Esophagus muscularis mucosa (tissue), 4 donors: ENCODE measurements at places on chromosomes 11 and 22. TPM values are rescaled to one million over a fixed set of nuclear protein-coding genes. Genes with fewer than 3 reads are reported as not detected.
A peak's percentile ranks its signal among the peaks of the same experiment; 100 is the strongest.

GRCh38 chr22:29914165-29914564, 31.2 kb downstream of the MTMR3 start:
- DNase-seq = no peak

DNA sequence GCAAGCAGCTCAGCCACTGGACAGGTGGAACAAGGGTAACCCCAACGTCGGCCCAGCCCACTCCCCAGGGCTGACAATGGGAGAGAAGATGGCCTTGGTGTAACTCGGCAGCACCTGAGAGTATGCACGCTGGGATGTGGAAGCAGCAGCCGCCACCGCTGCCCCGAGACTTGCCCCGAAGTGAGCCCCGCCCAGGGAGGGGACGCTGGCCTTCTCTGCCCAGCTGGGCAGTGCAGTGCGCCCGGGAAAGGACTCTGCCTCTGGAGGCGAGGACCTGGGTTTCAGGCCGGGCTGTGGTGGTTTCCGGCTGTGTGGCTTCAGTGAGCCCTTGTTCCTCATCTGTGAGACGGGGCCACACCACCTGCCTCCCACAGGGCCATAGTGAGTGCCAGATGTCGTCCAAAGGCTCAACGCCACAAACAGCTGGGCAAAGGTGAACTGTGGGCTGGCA, 8.6 kb upstream of the POLDIP3 start:
- no peak for DNase-seq

The HEPN1 gene
- not detected for total RNA-seq

The LMNTD2 gene
- total RNA-seq = 3.1 TPM

DNA sequence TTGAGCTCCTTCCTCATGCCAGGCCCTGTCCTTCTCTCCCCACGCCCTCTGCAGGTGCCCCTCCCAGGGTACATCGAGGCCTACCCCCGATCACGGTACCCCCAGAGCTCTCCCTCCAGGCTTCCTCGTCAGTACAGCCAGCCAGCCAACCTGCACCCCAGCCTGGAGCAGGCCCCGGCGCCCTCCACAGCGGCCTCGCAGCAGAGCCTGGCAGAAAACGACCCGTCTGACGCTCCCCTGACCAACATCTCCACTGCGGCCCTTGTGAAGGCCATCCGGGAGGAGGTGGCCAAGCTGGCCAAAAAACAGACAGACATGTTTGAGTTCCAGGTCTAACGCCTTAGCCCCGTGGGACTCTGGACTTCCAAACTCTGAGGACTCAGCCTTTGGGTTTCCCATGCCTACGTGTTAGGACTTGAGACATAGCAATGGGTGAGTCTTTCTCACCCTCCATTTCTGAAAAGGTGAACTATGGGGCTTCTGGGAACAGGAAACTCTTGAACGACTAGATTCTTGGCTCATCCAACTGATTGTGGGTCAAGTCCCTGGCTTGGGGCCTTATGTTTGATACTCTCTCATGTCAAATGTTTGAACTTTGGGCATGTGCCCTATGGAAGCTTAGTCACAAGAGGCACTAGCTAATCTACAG, 32.7 kb downstream of the C11orf91 start:
- DNase-seq = no peak

GRCh38 chr11:67397986-67398660, 3.5 kb downstream of the PPP1CA start:
- no peak for DNase-seq

DNA sequence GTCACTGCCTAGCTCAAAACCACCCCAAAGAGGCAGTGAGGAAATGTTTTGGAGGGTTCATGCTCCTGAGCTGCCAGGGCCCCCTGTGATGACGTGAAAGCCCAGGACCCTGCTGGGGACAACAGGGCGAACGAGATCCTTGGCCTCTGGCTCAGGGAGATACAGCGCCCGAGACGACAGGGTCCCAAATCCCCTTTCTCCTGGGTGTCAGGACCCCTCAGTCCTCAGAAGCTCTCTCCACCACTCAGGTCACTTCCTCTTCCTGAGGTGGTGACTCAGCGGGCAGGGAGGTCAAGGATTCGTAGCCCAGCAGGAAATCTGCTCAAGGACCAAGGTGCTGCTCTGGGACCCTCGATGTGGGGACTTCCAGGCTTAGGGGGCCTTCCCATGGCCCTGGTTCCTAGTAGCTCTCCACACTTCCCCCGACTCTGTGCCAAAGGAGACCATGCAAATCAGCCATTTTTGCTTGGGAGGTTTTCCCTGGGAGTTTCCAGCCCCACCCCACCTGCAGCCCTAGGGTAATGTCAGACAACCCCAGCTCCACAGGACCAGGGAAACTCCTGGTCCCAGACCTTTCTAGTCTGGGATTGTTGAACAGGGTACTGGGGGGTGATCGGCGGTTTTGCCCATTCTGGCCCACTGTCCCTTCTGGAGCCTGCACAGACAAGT, 12.8 kb downstream of the BCL9L start:
- no peak for DNase-seq

- peak; percentile 90 for DNase-seq
Measured at GRCh38 chr22:23012081-23012622, 58.2 kb upstream of the GNAZ start.

- DNase-seq = no peak
Measured at GRCh38 chr11:34397120-34397519, 39.3 kb upstream of the ABTB2 start.

GRCh38 chr11:127451861-127452260, 451.3 kb upstream of the KIRREL3 start:
- no peak for DNase-seq

- DNase-seq = no peak
Measured at GRCh38 chr11:92227230-92227814, 2.7 kb downstream of the FAT3 start.

DNA sequence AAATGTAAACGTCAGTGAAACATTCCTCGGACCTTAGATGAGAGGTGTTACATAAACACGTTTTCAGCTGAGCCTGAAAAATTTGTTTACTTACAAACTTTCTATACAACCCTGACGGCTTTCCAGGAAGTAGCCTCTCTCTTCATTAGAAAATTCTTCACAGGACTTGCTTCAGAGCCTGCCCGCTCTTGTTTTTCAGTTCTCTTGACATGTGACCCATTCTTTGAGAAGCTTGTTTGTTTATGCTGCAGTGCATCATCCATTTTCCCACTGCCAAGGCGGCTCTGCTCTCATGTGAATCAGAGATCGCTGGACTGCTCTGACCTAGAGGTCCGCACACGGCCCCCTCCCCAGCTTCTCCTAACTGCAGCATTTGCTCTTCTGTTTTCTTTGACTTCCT, 47.9 kb upstream of the ARHGAP42 start:
- no peak for DNase-seq

DNA sequence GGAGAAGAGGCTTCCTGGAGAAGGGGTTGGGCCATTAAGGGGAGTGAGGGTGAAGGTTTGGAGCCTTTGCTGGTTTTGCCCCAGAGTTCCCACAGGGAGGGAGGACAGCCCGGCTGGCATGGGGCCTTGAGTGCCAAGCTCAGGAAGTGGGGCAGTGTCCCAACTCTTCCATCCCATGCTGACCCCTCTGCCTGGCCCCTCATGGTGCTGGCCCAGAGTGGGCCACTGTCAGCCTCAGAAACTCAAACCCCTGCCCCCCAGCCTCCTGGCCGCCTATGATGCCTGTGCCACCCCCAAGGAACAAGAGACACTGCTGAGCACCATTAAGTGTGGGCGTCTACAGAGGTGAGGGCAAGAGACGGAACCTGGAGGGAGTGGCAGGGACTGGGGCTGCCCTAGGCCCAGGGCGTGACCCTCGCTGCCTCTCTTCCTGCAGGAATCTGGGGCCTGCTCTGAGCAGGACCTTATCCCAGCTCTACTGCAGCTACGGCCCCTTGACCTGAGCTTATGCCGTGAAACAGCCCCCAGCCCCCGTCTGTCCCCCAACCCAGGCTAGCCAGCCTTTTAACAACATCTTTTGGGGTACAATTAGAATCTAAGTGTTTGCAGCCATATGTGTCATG, 5.4 kb downstream of the MUS81 start:
- no peak for DNase-seq

GRCh38 chr22:35837101-35837727, 119.5 kb downstream of the APOL5 start:
- no peak for DNase-seq

GRCh38 chr22:45208696-45208992, 32.0 kb downstream of the KIAA0930 start:
- no peak for DNase-seq

DNA sequence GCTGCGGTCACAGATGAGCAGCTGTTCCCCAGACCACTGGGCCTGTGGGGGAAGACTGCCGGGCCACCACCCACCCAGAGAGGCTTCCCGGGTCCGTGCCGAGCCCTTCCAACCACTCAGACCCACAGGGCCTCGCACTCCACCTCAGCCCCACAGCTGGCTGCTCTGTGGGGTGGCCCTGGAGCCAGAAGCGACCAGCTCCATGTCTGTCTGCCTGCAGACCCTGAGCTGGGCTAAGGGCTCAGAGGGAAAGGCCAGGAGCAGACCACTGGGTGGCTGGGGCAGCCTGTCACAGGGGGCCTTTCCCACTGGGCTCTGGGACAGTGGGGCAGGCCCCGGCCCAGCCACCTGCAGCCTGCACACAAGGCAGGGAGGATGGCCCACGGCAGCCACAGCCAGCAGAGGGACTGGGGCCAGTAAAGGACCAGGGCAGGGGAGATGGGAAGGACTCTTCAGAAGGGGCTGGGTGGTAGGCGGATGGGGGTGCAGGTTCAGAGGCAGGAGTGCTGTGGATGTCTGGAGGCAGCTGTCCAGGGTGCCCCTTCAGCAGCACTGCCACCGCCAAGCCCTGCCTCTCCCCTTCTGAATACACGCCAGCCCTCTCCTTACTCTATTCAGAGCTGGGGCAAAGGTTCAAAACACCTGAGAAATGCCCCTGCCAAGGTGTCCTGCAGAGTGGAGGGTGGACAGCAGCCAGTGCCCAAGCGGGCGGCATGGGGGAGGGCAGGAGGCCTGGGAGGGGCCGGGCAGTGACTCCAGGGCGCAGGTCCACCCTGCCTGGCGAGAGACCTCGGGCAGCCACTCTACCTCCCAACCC, 32.2 kb downstream of the GNB1L start:
- no peak for DNase-seq

The OR4A16 gene
- total RNA-seq = not detected

DNA sequence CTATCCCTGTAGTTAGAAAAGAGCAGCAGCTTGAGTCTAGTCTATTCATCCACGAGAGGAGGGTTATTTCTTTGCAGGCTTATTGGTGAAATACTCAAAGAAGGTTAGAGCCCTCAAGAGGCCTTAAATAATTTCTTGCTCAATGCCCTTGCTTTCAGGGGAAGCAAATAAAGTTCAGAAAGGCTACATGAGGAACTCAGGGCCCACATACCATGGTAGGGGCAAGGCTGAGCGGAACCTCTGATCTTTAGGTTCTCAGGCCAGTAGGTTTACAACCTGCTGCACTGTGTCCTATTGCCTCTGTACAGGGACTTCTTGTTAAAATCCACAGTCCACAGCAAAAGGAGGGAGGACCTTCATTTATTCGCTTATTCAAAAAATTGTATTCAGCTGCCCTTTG, 101.7 kb downstream of the ADAMTS15 start:
- no peak for DNase-seq

The POLR2F gene
- 45.7 TPM for total RNA-seq

The MIOX gene
- not detected for total RNA-seq

DNA sequence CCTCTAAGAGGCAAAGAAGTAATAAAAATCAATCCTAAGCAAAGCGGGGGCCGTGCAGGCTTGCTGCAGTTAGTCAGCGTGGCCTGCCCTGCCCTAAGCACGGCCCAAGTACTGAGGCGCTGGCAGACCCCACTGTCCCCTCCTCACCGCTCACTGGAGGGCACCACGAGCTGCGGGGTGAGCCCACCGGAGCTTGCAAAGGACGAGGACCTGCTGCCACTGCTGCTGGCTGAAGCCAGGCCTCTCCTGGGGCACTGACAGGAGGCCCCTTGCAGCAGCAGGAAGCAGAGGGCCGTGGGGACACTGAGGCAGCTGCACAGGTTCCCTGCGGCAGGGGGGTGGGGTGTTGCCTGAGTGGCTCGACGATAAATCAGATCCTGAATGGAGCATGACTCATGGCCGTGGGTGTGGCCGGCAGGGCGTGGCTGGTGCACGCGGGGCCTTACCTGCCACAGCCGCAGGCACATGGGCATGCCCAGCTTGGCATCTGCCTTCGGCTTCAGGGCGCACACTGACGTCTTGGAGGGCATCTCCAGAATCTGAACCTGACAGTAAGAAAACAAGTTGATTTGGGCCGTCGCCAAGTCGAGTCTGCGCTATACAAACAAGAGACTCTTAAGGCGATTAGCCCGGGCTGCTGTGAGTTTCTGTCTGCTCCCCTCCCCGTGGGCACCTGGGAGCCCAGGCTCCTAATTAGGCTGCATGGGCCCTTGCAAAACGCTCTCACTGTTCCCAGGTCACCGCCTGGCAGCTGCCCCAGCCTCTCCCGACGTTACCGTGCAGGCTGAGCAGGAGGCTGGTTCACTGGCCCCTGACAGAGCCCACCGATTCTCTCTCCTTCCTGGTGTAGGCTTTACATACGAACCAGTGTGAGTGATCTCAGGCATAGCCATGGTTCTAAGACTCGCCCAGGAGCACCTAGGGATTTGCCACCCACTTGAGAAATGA, 45.9 kb downstream of the TBX1 start:
- DNase-seq = no peak

DNA sequence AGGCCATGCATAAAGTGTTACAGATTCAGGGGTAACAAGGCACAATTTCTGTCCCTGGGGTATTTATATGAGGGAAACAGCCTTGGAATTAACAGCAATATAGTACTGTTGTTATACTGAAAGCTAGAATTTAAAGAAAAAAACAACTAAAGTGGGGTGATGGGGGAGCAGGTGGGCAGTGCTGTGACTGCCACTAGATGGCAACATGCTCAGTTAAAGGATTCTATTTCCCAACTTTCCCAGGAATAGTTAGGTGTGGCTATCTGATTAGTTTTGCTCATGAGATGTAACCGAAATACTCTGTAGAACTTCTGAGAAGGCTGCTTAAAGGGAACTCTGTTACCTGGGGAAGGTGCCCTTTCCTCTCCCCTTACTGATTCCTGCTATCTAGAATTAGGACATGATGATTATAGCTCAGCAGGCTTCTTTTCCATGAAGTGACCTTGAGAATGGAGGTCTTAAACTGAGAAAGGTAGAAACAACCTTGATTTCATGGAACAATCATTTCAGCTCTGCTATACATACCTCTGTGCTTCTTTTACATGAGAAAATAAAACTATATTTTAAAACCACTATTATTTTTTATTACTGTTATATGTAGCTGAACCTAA, 102.6 kb downstream of the RELT start:
- no peak for DNase-seq

The DGCR8 gene
- 20.8 TPM for total RNA-seq

GRCh38 chr11:86460461-86461385, 86.0 kb downstream of the CCDC81 start:
- DNase-seq = no peak
